ENCODE measurements at places on chromosomes 11 and 22.

GRCh38 chr11:33334627-33335026 lies 77.4 kb downstream of the HIPK3 start:
- no peak for DNase-seq

GRCh38 chr11:97684486-97685439 lies 1295.0 kb downstream of the JRKL start:
- no peak for DNase-seq

DNA sequence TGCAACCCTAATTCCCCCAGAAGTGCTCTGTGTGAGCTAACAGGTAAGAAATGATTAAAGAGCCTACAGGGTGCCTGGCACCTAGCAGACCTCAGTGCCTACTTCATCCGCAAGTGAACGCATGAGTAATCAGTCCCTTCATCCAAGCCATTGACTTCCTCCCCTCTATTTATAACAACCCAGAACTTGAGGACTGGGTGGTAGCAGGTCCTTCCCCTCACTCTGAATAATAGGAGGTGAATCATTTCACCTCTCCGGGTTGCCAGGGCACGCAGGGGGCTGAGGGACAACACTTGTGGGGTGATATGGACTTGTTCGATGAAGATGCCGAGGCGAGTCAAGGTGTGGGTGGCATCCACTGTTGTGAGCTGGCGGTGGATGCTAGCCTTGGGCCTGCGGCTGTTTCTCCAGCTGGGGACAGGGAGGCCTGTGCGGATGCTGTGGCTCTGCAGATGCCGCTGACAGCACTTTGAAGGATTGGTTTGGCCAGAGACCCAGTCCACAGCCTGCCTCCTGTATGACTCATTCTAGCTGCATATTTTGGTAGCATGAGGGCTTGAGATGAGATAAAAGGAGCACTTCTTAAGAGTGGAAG lies 11.7 kb upstream of the SORL1-AS1 start:
- peak; percentile 50 for DNase-seq

- DNase-seq = no peak
These were observed 5.5 kb downstream of the FGF19 start for GRCh38 chr11:69698362-69698761.

DNA sequence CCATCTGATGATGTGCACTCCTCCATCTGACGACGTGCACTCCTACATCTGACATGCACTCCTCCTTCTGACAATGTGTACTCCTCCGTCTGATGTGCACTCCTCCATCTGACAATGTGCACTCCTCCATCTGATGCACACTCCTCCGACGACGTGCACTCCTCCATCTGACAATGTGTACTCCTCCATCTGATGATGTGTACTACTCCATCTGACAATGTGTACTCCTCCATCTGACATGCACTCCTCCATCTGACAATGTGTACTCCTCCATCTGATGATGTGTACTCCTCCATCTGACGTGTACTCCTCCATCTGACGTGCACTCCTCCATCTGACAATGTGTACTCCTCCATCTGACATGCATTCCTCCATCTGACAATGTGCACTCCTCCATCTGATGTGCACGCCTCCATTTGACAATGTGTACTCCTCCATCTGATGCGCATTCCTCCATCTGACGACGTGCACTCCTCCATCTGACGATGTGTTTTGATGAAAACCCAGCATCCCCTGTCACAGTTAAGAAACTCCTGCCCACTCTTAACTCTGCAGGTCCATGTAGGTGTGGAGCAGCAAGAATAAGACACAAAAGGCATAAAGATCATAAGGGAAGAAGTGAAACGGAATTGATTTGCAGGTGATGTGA lies 9.7 kb upstream of the IL17REL start:
- DNase-seq = no peak

DNA sequence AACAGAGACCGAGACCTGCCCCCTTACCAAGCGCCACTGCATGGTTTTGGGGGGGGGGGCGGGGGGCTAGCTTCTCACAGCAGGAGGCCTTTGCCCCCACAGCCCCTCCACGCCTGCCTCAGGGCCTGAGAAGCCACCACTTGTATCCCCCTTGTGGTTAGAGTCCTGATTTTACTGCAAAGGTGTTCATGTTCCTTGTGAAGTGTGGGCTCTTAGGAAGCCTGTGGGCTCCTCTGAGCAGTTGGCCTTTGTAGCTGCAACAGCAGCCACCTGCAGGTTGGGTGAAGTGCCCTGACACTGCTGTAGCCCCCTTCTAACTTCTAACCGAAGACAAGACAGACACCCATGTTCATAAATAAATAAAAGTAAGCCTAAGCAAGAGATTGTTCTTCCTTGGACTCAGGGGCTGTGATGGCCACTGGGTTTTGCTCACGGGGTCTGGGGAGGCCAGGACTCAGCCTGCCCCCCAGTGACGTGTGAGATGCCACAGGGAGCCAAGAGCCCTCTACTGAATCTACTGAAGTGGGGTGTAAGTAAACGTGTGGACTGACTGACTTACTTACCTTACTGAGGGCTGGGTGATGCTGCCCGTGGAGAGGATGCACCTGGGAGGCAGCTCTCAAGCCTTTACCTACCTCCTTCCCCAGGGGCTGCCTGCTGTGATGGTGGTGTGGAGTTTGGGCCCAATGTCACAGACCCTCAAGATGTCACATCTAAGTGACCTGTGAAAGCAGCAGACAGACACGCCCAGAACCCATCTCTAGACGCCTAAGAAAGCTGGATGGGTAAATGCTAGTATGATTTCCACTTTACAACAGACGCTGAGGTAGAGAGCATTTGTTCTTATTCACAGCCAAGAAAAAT lies 25.8 kb downstream of the USP35 start:
- no peak for DNase-seq

- DNase-seq = no peak
These were observed 1046.6 kb downstream of the TBC1D22A start for GRCh38 chr22:47808886-47809620.

DNA sequence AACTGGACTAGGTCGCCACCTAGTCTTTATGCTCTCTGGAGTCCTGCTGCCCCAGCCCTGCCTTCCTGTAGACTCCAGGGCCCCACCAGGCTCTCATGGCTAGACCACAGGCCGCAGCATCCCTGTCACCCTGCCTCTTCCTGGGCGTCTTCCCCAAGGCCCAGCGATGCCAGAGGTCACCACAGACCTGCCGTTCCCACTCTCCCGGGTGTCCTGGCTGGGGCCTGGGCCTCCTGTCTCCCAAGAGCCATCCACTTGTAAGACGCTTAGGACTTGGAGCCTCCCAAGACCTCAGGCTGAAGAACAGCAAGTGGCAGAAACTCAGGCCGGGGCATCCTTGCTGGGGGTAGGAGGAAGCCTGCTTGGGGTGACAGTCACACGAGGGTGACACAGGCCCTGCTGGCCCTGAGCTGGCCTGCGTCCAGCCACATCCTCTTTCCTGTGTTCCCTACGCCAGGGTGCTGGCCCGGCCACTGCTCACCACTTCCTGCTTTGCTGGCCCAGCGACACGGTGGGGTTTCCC lies 2.0 kb upstream of the TCIRG1 start:
- no peak for DNase-seq

DNA sequence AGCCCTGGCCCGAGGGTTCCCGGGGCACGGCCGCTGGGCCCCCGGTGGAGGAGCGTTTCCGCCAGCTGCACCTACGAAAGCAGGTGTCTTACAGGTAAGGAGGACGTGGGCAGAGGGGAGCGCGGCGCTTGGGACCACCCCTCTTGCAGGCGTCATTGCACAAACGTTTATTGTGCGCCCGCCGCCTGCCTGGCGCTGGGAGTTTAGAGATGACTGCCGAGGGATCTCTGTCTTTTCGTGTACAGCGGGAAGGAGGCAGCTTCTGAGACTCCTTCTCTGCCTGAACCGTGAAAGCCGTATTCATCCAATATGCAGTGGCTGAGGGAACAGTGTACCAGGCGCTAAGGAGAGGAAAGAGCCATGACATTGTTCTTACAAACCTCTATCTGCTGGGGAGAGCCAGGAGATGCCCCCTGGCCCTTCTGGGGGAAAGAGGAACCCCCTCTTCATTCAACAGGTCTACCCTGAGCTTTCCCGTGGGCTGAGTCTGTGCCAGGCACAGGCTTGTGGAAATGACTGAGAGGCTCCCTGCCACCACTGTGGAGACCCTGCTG lies 13.8 kb upstream of the DGKZ start:
- DNase-seq = no peak

DNA sequence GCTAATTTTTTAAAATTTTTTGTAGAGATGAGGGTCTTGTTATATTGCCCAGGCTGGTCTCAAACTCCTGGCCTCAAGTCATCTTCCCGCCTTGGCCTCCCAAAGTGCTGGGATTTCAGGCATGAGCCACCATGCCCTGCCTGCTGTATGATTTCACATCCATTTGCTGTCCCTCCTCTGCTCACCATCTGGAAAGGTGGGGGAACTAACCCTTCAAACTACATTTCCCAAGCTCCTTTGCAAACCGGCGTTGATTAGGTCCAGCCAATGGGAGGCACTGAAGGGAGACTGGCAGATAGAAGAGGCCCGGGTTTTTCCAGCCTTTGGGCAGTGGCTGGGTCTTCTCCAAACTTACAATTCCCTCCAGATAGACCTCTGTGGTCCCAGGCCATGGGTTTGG lies 19.3 kb downstream of the RFPL1 start:
- DNase-seq = no peak

- DNase-seq = no peak
These were observed 118.4 kb downstream of the TEAD1 start for GRCh38 chr11:12792590-12792989.

DNA sequence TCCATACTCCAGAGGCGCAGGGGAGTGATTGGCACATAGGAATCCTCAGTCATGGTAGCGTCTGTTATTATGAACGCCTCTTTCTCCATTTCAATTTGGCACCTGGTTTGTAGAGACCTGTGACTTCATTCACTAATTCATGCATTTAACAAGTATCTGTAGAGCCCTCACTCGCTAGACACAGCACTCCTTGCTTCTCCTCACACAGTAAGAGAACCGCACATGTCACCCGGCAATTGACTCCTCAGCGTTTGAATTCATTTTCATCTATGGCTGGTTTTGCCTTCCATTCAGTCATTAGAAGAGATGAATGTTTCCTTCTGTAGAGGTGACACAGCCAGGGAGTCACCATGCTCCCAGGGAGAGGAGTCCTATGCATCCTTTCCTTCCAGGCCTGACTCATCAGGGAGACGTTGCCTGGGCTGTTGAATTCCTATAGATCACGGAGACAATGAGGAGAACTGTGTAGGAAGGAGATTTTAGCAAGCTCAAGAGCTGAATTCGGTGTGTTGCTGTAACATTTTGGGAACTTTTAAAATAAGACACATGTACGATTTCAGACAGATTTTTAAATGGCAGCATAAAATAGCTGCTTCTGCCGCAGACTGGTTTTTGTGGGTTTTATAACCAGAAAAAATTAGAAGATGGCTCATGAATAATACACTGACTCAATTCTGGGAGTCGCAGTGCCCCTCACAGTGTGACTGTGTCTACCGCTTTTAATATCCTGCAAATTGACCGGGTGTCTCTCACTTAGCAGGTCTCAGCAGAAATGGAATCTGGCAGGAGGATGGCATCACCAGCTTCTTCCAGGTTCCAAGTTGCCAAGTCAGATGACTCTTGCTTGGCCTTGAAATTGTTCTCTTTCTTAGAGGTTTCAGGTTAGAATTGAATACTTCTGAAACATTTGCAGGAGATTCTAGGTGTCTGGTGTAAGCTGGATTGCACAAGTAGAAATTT lies 44.4 kb upstream of the CLMP start:
- no peak for DNase-seq

GRCh38 chr11:60835534-60835846 lies 6.4 kb upstream of the CCDC86 start:
- no peak for DNase-seq

- DNase-seq = no peak
These were observed 46.2 kb downstream of the CSNK2A3 start for GRCh38 chr11:11306855-11307254.

DNA sequence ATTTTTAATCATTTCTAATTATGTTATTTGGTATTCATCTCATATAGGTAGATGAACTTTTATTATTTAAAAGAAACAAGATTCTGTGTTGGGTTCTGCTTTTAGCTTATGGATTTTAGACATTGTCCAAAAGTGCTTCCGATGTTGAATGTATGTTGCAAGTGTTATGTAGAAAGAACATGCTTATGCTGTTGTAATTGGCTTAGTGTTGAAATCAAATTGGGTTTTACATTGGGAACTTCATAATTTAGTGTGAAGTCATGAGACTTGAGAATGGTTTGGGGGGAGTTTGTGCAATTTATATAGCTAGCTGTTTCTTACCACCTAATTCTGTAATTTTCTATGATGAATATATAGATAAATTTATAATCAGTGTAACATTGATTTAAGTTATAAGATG lies 3.6 kb downstream of the MTMR3 start:
- no peak for DNase-seq

GRCh38 chr22:32396746-32397145 lies 15.3 kb downstream of the RTCB start:
- no peak for DNase-seq

GRCh38 chr22:19431649-19432132 lies at the start of gene HIRA:
Gene HIRA, minus strand, starts transcription at chr22:19431733. Its CDS starts 257 bp downstream, at chr22:19431476.
- peak; percentile 74 for DNase-seq

DNA sequence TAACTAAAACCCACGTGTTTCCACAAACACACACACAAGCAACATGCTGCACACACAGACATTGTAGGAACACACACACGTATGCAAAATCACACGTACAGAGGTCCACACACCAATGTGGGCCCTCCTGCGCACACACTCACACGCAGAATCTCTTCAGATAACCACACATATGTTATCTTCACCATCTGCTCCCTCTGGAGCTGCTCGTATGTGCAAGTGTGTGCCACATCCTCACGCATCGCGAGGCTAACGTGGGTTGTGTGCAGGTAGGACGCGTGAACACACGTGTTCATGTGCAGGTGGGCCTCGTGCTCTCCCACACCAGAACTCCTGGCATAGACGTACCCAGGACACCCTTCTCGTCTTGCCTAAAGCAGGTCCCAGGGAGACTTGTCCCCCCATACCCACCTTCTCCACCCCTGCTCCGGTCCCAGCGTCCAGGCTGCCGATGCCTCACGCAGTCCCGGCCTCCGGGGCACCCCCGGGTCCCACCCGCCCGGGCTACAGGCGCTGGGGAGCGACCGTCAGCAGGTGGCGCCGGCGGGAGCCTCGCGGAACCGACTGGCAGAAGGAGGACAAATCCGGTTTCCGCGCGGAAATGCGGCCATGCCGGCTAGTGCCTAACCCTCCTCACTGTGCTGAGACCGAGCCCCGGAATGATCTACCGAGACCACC lies 10.3 kb upstream of the IGSF9B start:
- no peak for DNase-seq

- DNase-seq = no peak
These were observed 1.7 kb downstream of the FCHSD2 start for GRCh38 chr11:73140213-73141030.

GRCh38 chr11:75145972-75146519 lies 4.9 kb upstream of the SLCO2B1 start:
- DNase-seq = no peak

- DNase-seq = no peak
These were observed 163.9 kb downstream of the TRIM29 start for GRCh38 chr11:119974051-119974450.

GRCh38 chr22:36258701-36259614 lies 6.0 kb downstream of the APOL1 start:
- no peak for DNase-seq

Measured in LoVo (cell line).